Stimulated activated CD4-positive, alpha-beta T cell treated with anti-CD3 and anti-CD28 coated beads, Interleukin-4, amount 100 ng/mL, for 24 hours (primary cell): ENCODE measurements at places on chromosomes 6 and 20.

DNA sequence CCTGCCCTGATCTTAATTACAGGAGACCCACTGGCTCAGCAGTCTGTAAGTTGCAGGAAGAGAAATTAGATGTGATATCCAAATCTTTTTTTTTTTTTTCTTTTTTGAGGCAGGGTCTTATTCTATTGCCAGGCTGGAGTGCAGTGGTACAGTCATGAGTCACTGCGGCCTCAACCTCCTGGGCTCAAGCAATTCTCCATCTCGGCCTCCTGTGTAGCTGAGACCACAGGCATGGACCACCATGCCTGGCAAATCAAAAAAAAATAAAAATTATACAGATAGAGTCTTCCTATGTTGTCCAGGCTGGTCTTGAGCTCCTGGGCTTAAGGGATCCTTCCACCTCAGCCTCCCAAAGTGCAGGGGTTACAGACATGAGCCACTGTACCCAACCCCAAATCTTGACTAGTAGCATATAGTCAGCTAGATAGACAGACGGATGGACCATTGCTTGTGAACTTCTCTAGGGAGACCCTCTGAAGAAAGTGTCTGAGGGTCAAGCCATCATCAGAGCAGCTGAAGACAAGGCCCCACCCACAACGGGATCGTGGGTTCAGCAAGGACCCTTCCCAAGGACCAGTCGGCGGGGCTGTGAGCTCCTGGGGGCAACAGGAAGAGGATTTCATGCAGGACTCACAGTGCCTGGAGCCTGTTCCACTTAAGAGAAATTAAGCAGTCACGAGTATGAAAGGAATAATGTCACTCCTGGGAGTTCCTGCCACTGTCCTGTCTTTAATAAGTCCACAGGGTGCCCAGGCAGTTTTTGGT is 222.7 kb downstream of the ANKRD60 start:
- no peak for DNase-seq

- DNase-seq: no peak
Observed at GRCh38 chr6:165854863-165855593, 192.0 kb upstream of the PDE10A start.

GRCh38 chr6:43335469-43335868 is 26.8 kb upstream of the CRIP3 start:
- no peak for DNase-seq

GRCh38 chr20:44073675-44074071 is 113.3 kb downstream of the JPH2 start:
- DNase-seq: no peak

- DNase-seq: no peak
Observed at GRCh38 chr20:21259346-21259745, 43.8 kb upstream of the XRN2 start.

DNA sequence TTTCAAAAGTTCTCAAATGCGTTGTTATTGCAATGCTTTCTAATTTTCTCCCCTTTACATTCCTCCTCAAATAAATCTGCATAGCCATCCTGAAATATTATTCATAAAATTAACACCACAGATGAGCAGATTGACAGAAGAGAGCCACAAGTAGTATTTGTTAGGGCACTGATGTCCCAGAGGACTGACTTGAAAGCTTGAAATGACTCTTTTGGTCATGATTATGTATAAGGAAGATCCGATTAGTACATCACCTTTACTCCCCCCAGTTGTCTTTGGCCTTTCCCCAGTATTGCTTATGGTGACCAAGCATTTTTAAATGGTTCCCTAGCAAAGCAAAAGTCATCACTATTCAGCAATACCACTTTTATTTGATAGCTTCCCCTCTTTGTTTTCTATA is 187.6 kb downstream of the ADAT2 start:
- no peak for DNase-seq

GRCh38 chr6:36596356-36596755 is 2.2 kb downstream of the SRSF3 start:
- no peak for DNase-seq

DNA sequence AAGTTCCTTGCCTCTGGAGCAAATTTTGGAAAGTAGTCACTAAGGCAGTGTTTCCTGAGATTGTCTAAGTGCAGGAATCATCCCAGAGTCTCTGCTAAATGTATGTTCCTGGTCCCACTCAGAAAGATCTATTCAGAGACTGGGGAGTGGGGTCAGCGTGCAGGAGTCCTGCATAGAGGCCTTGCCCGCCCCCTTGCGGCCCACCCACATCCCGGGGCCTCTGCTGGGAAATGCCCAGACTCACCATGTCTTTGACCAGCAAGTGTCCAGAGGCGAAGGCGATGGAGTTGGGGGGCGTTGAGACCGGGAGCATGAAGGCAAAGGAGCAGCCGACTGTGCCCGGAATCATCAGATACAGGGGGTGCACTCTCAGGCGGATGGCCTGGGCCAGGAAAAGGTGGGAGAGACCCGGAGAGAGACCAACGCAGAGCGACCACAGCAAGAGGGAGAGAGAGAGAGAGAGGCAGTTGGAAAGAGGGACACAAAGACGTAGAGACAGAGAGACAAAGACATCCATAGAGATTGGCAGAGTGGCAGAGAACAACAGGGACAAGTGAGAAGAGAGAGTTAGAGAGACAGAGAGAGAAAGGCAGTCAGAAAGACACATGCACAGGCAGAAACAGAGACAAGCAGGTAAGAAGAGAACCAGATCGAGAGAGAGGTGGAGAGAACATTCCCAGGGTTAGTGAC is 12.9 kb upstream of the OCSTAMP start:
- DNase-seq: no peak

- peak; percentile 19 for DNase-seq
Observed at GRCh38 chr6:24831771-24832716, 33.3 kb upstream of the ARMH2 start.

DNA sequence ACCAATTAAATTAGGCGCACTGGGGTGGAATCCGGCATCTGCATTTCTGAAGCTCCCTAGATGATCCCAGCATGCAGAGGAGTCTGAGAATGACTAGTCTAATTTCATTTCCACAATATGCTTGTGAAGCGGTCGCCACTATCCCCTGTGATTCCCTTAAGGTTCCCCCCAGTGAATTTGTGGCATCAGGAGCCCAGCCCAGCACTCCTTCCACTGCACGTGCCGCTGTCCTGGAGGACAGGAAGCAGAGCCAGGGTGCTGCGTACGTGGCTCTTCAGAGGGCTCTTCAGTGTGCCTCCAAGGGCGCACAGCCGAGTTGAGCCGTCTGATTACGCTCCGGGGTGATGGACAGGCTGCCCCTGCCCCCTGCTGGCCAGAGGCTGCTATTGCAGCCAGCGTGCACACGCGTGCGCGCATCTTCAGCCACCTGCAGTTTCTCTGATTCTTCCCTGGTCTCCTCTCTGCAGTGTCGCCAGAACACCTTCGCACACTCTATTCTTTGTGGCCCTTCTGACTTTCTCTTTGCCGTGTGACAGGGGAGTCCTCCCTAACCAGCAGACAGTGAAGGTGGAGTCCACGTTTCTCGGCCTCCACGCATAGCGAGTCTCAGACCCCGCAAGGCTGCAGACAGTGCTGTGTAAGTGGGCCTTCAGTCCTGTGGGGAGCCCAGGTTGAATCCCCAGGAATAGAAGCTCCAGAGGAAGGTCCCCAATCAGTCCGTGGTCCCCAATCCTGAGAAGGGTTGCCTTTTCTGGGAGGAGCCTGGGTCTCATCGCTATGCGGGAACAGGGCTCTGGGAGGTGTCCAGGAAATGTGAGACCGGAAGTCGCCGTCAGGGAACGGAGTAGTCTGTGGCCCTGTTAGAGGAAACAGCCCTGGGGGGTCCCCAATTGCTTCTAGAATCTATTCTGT is 16.5 kb upstream of the NCR2 start:
- peak; percentile 85 for DNase-seq

GRCh38 chr20:57587989-57588377 is 27.1 kb downstream of the PCK1 start:
- no peak for DNase-seq

- no peak for DNase-seq
Observed at GRCh38 chr6:100493206-100493888, 28.6 kb upstream of the SIM1 start.

DNA sequence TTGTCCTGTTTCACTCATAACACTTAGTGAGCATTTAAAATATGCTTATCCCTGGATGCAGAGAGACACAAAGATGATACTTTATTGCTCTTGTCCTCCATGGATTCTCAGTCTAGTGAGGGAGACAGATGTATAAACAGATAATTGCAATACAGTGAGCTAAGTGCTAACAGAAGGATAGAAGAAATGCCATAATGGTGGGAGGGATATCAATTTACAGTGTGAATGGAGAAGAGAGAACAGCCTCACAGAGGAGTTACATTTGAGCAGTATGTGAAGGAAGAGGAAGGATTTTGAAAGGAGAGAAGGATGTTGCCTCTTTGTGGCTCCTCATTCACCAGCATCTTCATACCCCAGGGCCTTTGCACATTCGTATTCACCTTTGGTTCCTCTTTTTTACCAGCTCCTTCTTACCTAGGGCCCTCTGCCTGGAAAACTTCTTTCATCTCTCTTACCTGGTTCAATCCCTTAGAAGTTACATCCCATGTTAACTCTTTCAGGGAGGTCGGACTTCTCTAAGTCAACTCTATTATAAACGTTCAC is 341.7 kb downstream of the PRL start:
- no peak for DNase-seq

GRCh38 chr20:6663751-6664388 is 103.6 kb upstream of the BMP2 start:
- no peak for DNase-seq

GRCh38 chr6:121748376-121748775 is 312.9 kb downstream of the GJA1 start:
- DNase-seq: no peak

GRCh38 chr20:2151858-2152281 is 50.2 kb downstream of the STK35 start:
- no peak for DNase-seq

GRCh38 chr20:61529354-61529753 is 277.3 kb downstream of the CDH4 start:
- DNase-seq: no peak

- no peak for DNase-seq
Observed at GRCh38 chr6:137768935-137769334, 98.1 kb upstream of the TNFAIP3 start.

DNA sequence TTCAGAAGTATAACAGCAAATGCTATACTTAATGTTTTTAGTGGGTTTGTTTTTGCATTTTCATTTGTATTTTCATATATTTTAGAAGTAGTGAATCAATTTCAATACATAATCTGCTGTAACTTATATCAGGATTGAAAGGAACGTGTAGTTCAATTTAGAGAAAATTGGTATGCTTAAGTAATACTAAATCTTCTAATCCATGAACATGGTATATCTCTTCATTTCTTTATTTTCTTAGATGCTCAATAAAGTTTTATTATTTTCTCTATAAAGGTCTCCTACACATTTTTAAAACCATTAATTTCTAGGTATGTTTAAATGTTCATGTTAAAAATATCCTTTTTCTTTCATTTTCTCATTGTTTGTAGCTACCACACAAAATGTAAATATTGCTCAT is 85.1 kb downstream of the STMND1 start:
- DNase-seq: no peak

DNA sequence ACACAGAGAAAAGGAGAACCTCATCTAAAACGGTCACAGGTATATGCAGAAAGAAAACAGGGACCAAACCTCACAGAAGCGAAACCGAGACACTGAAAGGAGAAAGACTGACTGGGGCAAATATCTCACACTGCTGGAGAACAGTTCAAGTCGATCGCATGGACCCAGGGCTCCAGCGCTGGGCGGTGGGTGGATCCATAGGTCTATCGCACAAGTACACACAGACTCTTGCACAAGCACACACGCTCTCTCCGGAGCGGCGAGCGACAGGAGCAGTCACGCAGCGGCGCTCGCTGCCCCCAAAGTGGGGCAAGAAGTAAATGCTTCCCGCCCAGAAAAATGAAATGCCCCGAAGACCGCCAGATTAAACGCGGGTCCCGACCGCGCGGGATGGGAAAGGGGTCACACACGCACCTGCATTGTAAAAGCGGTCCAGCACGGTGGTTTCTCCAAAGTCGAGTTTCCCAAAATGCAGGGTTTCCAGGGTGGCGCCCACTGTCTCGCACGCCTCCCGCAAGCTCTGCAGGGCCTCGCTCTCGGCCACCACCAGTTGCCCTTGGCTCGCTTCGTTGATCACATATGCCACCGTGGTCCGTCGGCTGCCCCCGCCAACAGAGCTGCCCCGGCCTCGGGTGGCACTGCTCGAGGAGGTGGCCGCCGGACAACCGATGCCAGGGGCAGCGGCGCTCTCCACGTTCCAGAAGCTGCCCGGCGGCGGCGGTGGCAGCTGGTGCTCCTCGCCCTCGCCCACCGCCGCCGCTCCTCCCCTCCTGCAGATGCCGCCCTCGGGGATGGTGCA is 782 bp downstream of the MAP3K5 start:
- peak; percentile 54 for DNase-seq

- DNase-seq: peak; percentile 48
Observed at GRCh38 chr20:1324598-1325172, 4.3 kb downstream of the SDCBP2 start.

DNA sequence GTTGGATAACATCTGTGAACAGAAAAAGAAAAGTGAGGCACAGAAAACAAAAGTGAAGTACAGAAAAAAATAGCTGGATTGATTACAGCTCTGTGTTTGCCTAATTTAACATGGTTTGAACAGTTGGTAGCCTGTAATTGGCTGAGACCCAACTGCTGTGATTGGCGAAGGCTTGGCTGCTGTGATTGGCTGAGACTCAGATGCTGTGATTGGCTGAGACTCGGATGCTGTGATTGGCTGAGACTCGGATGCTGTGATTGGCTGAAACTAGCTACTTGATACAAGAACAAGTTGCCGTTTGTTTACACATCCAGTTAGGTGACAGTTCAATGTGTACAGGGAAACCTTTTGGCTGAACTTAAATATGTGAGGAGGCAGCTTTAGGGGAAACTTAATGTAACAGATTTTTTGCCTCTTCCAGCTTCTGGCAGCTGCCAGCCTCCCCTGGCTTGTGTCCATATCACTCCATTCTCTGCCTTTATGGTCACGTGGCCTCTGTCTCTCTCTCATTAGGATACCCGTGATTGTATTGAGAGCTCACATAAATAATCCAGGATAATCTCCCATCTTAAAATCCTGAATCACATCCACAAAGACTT is 223.4 kb upstream of the FOXA2 start:
- no peak for DNase-seq

- no peak for DNase-seq
Observed at GRCh38 chr6:11025921-11026635, 18.0 kb downstream of the ELOVL2 start.

DNA sequence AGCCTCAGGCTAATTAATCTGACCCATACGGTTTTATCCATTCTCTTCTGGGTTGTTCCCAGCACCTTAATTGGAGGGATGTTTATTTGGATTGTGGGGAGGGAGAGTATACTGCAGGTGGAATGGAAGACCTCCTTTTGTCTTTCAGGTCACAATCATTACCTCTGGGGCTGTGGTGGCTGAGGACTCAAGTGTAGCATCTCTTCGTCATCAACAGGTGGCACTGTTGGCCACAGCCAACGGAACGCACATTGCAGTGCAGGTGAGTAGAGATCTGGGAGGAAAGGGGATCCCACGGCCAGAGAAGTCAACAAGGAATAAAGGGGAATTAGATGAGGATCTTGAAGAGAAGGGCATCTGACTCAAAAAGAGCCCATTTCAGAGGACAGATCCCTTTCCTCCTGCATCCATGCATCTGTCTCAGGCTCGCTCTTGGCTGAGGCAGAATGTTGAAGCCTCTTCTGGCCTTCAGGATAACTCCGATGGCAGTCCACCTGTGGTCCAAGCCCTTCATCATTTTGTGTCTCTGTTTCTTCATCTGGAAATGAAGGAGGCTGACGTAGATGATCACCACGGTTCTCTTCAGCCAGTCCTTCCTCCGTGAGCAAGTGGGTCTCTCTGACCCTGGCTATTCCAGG is 3.2 kb upstream of the DEF6 start:
- peak; percentile 59 for DNase-seq
